Spleen (tissue), 13 donors: ENCODE measurements at places on chromosomes 4 and X. TPM values are rescaled to one million over a fixed set of nuclear protein-coding genes. Genes with fewer than 3 reads are reported as not detected.

The SPANXB1 gene
- total RNA-seq, result not detected

DNA sequence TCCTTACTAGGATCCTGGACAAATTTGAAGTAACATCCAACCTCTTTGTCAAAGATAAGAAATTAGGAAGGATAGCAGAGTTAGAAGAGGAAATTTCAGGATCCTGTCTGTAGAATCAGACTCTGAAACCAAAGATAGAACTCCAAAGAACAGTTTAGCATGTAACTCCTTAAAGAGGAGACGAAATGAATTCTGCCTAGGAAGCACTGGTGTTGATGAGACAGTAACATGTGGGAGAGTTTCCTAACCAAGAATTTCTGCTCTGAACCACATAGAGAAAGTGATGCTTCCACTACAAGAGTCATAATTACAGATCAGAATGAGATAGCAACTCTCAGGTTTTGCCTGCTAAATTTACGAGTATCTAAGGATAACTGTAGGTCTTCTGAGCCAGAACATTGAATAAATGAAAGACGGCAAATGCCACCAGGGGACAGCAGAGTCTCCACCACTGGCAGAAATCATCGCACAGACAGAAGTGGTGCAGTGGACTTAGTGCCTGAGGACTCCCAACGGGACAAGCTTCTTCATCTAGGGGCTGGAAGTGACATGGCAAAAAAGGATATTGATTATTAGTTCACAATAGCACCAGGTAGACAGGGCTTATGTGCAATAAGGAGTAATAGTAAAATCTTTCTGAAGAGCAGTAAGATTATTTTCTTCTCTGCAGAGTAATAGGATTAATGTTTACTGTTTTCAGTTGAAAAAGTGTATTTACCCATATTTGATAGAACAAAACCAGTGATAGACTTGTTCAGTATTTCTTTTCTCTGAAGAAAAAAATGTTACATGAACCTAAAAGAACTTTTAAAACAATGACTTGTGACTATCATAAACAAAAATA lies 6.7 kb upstream of the PPID start:
- DNase-seq, result no peak

The SPINK2 gene
- total RNA-seq, result 8.2 TPM

The CTAG1B gene
- total RNA-seq, result not detected

GRCh38 chrX:101449279-101449678 lies 36.0 kb upstream of the ARMCX4 start:
- no peak for DNase-seq

The FATE1 gene
- not detected for total RNA-seq

GRCh38 chrX:15438332-15438731 lies 54.1 kb upstream of the VEGFD start:
- no peak for DNase-seq

- DNase-seq, result no peak
Measured at GRCh38 chr4:73763877-73764276, 23.5 kb downstream of the CXCL8 start.

DNA sequence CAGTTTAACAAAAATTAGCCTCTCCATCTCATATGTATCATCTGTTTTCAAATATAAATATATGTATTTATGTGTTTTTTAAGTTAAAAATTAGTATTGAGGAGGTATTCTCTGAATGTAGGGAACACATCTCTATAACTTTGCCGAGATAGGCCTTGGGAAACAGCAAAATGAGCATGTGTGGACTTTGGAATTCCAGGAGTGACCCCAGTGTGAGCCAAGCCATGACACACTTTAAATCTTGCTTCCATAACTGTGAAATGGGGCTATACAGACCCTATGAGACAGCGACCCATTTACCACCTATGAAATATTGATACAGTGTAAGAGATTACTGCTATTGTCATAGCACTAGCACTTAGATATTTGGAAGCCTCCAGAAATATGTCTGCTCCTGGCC lies 58.8 kb downstream of the FRMPD4 start:
- DNase-seq, result no peak

GRCh38 chrX:114973013-114973412 lies 44.4 kb downstream of the IL13RA2 start:
- no peak for DNase-seq

GRCh38 chrX:12981880-12982279 lies 7.0 kb downstream of the TMSB4X start:
- DNase-seq, result no peak

DNA sequence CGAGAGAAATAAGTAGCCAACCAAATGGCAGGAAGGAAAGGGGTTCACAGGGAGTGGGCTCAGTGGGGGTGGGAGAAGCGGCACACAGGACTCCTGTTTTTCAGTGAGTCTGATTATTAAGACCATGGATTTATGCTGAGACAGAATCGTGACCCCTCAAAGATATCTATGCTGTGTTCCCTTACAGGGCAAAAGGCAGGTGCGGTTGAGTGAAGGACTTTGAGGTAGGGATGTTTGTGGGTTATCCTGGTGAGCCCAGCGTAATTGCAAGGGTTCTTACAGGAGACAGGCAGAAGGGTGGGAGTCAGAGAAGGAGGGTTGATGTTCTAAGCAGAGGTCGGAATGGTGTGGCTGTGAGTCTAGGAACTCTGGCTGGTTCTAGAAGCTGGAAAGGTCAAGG lies 73.0 kb downstream of the EVC start:
- no peak for DNase-seq

DNA sequence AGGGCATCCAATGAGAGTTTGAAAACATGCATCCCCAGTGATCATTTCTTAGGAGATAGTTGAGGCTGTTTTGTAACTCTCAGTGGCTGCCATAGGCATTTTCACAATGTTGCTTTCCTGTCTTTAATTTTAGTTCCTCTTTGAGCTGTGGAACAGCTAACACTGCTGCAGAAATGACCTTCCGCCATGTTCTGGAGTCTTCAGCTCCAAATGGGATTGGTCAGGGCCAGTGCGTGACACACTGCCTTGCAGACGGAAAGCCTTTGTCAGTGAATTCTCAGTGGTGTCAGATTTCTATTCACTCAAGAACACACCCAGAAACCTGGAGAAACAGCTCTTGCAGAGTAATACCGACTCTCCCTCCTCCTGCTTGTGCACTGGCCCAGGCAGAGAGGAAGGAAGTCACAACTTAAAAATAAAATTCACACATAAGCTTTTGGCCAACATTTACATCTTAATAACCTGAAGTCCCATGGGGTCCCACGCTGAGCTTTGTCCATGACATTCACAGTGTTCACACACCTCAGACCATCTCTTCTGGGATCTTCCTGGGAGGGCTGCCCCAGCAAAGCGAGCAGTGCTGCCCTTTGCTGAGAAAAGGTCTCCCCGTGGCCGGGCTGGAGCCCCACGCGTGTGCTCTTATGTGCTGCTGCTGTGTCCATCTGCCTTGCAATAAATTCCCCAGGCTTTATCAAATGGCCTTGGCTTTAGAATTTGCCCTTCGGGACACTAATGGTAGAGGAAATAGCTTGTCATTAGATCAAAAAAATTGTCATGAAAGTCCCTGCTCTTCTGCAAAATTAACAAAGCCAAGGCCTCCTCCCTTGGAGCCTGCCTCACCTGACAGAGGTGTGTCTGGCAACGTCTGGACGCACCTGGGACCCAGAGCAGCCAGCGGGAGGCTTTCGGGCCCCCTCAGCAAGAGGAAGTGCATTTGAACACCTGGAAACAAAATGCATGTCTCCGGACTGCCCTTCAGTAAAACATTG lies 126.8 kb downstream of the IRF2 start:
- peak; percentile 87 for DNase-seq

The RENBP gene
- total RNA-seq, result 42.0 TPM

The DDX53 gene
- total RNA-seq, result not detected

DNA sequence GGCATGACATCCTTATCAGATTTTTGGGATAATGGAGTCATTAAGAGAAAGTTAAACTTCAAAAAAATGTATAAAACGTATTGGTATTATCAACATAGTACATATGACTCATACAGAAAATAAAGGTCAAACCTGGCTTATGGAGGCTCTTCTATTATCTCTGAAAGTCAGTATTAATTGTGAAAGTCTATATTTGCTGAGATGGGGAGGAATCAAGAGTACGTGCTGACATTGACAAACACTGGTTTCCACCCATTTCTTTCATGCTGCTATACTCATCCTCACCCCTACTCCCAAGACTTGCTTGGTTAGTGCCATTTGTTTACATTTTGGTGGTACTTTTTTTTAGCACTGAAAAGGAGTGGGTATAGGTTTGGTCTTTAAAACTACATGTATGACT lies 30.8 kb upstream of the PLA2G12A start:
- no peak for DNase-seq

DNA sequence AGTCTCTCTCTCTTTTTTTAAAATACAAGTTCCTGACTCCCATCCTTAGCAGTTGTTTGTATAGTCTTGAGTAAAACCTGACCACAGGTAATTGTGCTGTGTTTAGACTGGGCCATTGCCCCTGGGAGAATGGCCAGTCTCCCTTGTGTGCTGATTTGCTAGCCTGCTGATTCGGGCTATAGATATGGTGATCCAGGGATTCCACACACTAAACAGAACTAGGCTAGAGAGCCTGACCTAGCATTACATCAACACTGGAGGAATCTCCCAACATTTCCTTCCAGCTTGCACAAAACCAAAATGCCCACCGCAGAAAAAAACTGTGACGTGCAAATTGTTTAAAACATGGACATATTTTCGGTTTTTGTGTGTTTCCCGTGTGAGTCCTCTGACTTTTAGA lies 5.1 kb downstream of the UPRT start:
- DNase-seq, result no peak

DNA sequence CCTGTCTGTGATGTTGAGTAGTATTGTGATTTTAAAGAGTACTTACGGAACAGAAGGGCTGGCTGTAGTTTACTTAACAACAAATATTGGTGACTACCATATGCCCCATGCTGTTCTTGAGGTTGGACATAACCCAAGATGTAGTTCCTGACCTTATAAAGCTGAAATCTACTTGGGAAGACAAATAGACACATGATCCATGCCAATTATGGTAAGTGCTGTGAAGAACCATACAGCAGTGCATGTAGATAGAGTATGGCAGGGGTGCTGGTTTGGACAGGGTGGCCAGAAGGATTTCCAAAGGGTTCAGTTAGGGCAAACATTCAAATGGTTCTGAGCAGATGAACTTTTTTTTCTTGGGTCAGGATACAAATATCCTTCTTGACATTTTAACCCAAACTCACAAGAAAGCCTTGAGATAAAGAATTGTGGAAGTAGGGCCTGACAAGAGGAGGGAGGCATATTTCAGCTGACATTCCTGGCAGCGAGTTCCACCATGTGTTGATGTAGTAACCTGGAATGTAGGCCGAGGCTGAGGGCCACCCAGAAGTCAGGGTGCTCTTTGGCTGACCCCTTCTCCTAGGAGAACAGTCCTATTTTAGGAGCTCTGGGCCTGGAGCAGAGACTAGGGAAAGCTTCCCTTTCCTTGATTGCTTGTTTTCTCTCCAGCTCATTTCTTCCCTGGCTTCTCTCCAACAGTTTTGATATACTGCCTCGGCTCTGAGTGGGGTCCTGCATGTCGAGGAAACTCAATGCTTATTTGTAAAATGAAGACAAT lies 74.2 kb downstream of the FREM3 start:
- DNase-seq, result no peak

GRCh38 chr4:85928775-85929591 lies 430.9 kb downstream of the MAPK10 start:
- no peak for DNase-seq

GRCh38 chr4:12770351-12770750 lies 713.8 kb downstream of the RAB28 start:
- no peak for DNase-seq

- no peak for DNase-seq
Measured at GRCh38 chrX:134676436-134676835, 18.2 kb upstream of the PLAC1 start.

GRCh38 chr4:94536049-94536448 lies 84.3 kb downstream of the PDLIM5 start:
- no peak for DNase-seq

- no peak for DNase-seq
Measured at GRCh38 chrX:113033966-113034680, 193.5 kb upstream of the AMOT start.

- no peak for DNase-seq
Measured at GRCh38 chr4:141705747-141706377, 69.5 kb downstream of the IL15 start.

DNA sequence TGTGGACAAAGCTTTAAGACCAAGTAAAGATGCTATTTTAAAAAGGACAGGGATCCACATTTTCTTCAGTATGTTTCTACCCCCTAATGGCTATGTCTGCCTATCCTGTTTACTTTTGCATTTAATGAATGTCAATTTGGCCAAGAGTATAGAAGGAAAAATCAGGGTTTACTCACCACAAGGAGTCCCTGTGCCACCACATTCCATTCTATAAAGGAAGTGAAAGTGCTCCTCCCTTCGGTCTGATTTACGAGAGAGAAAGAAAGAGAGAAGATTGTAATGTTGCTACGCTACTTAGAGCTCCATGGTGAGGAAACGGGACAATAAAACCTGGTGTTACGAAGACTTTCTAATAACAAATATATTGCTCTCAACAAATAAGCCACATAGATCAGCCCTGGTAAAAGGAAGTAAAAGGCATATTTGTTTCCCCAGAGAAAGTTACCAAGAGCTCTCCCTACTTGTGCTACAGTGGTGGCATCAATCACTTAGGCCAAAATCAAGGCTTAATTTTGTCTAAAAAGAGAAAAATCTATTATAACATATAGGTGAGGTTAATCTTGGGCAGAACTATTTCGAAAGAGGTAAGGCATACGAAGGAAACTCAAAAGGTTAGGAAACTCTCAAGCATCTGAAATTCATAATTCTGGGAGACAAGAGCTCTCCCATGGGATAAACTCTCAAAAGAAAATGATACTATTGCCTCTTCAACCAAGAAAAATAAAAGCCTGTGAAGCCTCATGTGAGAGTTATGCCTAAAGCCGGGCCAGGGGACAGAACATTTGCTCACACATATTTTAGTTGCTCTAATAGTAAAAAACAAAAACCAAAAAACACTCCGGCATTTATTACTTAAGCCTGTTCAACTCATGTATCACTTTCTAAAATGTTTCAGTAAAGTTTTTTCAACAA lies 29.5 kb downstream of the TAPT1 start:
- no peak for DNase-seq

The MAGEA9B gene
- not detected for total RNA-seq

The AVPR2 gene
- total RNA-seq, result not detected

The AMBN gene
- total RNA-seq, result not detected

The WDR1 gene
- total RNA-seq, result 124 TPM

- DNase-seq, result no peak
Measured at GRCh38 chr4:166957451-166957850, 276.8 kb downstream of the SPOCK3 start.

- DNase-seq, result no peak
Measured at GRCh38 chr4:147318586-147318985, 162.3 kb upstream of the EDNRA start.

The DGAT2L6 gene
- not detected for total RNA-seq

GRCh38 chr4:147518846-147519767 lies 38.2 kb downstream of the EDNRA start:
- no peak for DNase-seq

DNA sequence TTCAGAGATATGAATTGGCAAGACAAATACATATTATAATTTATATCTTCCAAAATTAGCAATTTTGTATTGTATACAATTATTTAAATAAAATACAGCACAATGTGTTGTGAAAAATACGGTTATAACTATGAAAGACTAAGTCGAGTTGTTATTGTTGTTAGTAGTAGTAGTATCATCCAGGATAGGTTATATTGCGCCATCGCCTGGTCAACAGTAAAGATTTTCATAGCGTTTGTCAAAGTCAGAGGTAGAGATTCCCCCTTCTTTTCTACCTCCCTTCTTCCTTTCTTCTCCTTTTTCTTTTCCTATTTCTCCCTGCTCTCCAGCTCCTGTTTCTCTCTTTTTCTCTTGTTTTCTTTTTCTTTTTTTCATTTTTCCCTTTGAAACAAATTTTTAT lies 499.1 kb upstream of the EPHA5 start:
- no peak for DNase-seq
